ENCODE measurements at places on chromosomes 1 and 21.

GRCh38 chr1:10909697-10910680 is 102.5 kb upstream of the TARDBP start:
- DNase-seq: peak; percentile 43

- DNase-seq: no peak
Observed at GRCh38 chr1:199029855-199030254, 391.0 kb downstream of the PTPRC start.

DNA sequence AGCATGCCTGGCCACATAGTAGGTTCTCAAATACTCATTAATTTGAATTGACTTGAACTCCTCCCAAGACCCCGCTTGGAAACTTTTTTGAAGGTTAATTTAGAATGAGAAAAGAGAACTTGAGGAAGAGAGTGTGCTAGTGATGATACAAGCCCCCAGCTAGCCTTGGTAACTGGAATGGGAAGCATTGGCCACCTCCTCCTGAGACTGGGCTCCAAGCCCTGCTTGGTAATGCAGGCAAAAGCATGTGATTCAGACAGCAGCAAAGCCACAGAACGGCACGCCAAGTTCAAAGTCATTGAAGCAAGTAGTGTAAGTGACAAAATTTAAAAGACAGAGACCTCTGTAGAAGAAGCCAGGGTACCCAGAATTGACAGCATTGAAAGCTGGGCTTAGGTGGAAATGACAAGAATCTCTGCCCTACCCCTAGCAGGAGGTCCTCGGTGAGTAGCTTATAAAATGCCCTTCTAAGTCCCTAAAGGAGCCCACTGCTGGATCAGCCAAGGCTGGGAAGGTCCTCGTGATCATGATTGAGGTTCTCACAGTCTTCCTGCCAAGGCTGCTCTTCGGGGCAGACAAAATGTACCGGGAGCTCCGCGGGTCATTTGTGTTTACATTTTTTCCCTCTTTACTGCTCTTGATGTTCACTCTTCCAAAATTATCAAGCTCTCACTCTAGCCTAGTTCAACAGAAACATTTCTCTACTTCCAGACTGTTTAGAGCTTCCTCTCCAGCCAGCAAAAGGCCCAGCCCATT is 99.4 kb downstream of the TSEN15 start:
- no peak for DNase-seq

DNA sequence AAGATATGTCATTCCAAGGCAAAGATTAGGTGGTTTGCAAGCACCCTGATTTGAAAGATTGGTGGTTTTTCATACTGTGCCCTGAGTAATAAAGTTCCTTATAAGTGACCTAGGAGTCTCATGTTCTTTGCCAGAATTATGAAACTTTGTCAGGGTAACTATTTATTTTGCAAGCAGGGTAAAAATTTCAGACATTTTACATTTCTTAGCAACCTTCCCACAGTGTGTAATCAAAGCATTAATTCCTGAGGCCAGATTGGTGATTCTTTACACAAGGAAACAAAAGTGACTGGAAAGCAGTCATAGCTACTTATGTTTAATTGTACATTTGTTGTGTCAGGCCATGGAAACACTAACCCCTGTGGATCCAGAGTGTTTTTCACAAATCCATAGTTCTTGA is 998.0 kb upstream of the B3GALT2 start:
- DNase-seq: no peak

DNA sequence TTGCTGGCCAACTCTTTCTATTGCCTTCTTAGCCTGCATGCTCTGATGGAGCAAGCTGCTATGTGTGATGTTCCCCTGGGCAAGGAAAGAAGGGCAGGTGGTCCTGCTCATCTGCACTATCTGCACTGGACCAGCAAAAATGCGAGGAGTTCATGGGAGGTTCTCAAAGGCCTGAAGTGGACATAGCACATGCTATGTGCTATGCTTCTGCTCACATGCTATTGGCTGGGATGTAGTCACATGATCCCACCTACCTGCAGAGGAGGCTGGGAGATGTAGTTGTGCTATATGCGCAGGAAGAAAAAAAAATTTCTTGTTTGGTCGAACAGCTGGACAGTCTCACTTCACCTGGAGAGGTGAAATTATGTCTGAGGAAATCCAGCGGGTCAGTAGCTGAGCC is 587.7 kb downstream of the MATN1 start:
- no peak for DNase-seq
